Stimulated activated CD4-positive, alpha-beta T cell treated with anti-CD3 and anti-CD28 coated beads, Interleukin-15, amount 100 ng/mL, for 1 hour (primary cell): ENCODE measurements at places on chromosomes 4 and X.

DNA sequence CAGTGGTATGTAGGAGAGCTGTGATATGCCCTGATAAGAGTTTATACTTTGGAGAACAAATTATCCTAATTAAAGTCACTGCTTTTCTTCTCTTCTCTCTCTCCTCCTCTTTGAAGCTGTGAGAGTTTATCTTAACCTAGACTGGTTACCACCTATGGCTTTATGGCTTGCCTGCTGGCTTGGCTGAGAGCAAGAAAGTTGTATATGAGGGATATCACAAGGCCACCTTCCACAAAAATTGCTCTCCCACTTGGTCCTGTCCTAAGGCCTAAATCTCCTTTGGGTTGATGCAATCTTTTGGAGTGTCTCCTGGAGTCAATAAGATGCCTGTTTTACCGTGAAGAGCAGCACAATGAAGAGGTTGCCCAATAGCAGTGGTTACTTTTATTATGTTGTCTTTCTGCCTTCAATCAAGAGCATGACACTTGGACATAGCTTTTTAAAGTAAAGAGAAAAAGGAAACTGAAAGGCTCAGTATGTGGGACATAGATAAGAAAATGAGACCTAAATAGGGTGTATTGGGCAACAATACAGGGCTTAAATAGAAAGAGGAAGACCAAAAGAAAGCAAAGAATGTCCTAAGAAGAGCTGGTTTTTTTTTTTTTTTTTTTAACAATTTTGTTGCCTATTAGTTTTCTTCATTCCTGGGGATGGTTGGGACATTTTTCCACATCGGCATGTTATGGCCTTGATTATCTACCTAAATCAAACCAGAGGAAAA is 9.2 kb downstream of the GUCY1A1 start:
- no peak for DNase-seq

- no peak for DNase-seq
Measured at GRCh38 chrX:16487620-16488385, 162.2 kb upstream of the S100G start.

GRCh38 chr4:74268643-74269042 is 39.6 kb upstream of the EPGN start:
- DNase-seq = no peak

DNA sequence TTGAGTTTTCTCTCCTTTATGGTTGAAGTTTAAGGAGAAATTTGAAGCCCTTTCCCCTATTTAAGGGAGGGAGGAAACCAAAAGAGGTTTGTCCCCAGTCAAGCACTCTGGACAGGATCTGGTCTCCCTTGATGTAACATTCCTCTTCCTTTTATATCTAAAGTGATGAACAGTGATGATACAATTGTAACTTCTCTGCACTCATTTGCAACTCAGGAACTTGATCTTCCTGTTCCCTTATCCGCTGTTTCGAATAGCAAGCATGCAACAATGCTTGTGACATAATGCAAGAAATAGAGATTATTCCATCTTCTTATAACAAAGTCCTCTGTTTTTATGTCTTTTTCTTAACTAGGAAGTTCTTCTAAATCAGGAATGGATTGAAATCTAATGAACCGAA is 18.3 kb downstream of the ALPK1 start:
- no peak for DNase-seq

GRCh38 chrX:124504111-124504983 is 158.0 kb downstream of the SH2D1A start:
- DNase-seq = no peak

DNA sequence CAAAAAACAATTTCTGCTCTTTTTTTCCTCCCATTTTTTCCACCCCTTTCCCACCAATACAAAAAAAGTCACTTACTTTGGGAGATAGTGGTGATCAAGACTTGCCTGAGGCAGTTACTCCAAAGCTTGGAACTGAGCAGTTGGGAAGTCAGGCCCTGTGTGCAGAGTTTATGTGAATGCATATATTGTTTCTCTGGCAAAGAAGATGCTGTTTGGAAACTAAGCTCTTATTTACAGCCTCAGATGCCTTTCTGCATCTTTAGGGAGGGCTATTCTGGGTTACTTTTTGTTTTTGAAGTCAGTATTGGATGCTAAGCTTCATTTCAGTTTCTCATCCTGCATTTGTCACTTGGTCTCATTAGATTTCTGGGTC is 136.3 kb downstream of the ZNF330 start:
- no peak for DNase-seq

DNA sequence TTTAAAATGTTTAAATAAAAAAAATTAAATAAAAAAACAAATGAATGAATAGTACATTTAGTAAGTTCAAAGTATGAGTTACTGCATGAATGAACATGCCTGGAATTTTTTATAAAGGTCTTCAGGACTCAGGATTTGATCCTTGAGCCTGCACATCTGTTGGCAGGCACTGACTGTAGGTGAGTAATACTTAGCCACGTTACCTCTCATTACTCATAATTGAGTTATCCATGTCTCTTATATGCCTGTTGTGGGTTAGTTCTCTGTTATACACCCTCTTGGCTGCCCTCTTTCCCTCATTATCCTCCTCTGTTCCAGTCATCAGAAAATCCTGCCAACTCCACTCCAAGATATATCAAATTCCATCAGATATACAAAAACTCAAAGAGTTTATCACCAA is 276.0 kb downstream of the FBXW7 start:
- no peak for DNase-seq

DNA sequence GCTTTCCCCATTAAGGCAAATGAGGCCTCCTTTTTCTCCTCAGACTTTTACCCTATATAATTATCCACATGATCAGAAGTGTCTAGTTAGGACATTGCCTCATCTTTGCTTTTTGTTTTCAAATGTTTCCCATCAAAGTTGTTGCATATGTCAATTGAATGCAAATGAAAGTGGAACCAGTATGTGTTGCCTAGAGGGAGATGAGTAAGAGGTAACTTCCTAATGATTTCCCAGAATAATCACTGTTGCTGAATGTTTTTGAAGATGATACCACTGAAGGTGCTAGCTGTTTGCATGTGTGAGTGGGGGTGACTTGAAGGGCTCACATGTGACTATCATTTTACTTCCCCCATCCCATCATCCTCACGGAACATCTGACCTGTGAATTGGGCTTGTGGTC is 33.9 kb downstream of the PAK3 start:
- no peak for DNase-seq

GRCh38 chrX:31201503-31201902 is 129.7 kb upstream of the FTHL17 start:
- no peak for DNase-seq

- no peak for DNase-seq
Measured at GRCh38 chrX:150899191-150899757, 806 bp upstream of the CD99L2 start.

DNA sequence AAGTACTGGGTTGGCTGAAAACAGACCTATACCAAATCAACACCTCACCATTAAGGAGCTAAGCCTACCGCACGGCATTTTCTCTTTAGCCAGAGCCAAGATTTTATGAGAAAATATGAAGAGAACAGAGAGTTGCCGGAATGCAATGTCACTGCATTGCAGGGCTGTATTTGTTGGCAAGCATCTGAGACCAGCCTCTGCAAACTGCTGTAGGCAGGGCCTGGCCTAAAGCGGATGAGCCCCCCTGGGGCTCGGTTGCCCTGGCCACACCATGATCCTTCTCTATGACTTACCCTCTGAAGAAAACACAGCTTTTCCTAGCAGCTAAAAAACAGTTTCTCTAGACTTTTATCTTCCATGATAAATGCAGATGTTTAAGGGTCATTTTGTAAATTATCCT is 120.5 kb upstream of the SORBS2 start:
- DNase-seq = no peak

DNA sequence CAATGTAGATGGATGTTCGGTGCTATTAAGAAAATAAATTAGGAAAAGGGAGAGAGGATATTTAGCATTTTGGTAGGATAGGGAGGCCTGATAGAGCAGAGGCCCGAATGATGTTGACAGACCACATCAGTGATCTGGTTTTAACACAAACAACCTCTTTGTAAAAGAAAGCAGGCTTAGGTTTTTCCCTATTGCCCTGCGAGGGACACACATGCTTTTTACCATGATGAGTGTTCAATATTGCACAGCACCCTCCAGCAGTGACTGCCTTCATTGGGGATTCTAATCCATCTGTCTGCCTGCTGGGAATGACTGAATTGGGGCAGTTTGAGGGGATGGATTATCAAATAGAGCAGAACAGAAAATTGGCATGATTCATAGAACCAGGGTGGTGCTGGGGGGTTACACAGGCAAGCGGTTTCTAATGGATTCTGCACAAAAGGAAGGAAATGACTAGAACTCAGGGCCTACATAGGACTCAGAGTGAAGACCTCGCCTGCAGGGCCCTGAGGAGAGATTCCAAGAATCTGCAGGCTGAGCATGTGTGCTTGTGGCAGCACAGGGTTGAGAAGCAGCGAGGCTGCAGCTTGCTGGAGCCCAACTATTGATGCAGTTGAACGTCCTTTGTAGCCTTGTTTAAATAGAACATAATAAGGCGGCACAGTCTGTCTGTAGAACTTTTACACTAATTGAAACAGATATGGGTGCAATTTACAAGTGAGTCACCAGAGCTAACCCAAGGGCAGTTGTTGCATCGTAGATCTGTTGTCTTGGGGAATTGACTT is 58.0 kb downstream of the RHOH start:
- DNase-seq = no peak

DNA sequence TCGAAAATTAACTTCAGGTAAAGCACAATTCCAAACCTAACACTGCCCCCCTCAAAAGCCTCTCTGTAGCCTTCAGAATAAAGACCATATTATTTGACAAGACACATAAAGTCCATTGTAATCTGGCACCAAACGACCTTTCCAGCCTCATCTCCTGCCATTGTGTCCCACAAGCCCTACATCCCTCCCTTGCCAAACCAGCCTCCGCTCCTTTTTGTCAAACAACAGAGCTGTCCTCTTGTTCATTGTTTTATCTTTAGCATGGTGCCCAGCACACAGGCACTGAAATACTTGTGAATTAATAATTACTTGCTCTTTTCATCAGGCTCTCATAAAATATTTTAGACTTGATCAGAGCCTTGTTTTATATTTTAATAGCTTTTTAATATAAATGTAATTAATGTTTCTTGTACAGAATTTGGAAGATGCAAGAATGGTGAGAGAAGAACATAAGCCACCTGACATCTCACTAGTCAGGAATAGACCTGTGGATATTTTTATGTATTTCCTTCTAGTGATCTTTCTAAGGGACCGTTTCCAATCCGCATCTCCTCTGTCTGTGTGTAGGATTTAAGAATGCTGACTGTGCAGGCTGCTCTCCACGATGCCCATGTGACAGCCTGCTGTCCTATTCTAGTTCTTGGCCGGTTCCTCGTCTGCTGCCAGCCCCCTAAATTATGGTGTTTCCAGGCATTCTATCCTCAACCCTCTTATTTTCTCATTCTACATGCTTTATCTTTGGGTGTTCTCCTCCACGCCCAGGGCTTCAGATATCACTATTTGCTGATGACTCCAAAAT is 3.0 kb upstream of the IRF2 start:
- DNase-seq = no peak

GRCh38 chr4:145907390-145907789 is 31.2 kb downstream of the ZNF827 start:
- DNase-seq = no peak

DNA sequence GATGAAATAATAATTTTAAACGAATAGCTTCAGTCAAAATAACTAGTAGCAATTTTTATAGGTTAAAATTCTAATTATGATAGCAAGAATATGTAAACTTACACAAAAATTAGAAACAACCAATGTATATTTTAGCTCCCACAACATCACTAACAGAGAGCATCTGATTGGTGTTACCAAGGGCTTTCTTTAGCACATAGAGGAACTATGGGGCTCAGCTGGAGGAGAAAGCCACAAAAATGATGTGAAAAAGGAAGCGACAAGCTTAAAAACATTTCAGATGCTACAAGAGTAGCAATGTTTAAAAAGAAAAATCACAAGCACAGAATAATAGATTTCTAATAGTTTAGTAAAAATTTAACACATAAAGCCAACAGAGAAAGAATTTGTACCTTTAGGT is 56.3 kb downstream of the ATP8A1 start:
- no peak for DNase-seq
